ENCODE measurements at places on chromosomes 13 and 19.

- DNase-seq: no peak
Observed at GRCh38 chr13:101572456-101572855, 120.0 kb downstream of the ITGBL1 start.

DNA sequence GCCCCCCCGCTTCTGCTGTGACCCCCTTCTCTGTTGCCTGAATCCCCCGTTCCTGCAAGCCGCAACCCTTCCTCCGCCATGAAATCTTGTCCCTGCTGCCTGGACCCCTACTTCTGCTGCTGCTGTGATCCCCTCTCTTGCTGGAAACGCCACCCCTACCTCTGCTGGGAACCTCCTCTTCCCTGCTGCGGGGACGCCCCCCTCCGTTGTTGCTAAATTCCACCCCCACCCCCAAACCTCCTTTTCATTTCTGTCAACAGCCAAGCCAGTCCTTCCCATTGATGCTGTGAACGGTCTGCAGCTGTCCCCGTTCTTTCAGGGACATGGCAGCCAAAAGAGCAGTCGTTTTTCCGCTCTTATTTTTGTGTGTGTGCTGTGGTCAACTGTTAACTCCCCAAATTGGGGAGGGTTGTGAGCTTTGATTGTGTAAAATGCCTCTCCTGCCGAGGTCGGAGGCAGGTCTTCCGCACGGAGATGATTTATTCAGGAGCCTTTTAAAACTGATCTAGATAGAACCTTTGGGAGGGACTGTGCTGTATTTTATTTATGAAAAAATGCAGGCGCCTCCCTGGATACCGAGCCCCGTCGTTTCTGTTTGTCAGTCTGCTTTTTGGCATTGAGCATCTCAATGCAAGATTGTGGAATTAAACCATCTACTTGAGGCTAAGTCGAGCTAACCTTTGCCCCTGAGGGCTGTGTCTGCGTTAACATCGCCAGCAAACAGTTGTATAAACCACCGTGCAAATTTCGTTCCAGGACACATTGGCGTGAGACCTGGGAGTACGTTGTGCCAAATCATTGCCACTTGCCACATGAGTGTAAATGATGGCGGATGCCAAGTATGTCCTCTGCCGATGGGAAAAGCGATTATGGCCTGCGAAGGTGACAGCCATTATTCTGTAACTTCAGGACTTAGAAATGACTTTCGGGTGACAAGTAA lies 27.9 kb upstream of the NDUFS7 start:
- DNase-seq: no peak

DNA sequence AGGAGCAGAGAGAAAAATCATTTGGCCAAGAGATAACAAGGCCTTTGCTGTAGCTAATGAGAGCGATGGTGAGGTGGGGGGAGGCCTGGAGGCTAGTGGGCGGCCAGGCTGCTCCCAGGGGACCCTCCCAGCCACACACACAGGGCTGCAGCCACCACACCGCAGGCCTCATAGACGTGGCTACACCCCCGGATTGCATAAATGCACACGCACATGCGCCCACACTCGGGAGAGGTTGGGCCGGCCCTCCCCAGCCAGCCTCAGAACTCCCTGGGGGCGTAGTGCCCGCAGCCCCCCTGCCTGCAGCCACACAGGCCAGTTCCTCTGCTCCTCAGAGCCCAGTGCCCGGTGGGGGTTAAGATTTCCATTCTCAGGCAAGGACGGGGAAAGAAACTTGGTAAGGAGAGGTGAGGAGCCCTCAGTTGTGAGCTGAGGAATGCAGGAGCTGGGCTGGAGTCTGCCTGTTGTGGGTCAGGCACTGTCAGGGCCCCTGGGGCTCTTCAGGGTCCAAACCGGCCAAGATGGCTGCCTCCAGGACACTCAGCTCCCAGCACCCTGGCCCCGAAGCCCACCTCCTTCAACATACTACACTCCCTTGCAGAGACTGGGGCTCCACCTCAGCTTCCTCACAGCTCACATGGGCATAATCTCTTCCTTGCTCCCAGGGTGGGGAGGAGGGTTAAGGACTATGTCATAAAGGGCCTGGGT lies 8.0 kb downstream of the PTH2 start:
- DNase-seq: no peak

- DNase-seq: no peak
Observed at GRCh38 chr19:45385392-45386221, 15.2 kb upstream of the ERCC2 start.

- DNase-seq: no peak
Observed at GRCh38 chr13:81591528-81592220, 1250.7 kb upstream of the SPRY2 start.

- DNase-seq: peak; percentile 94
Observed at GRCh38 chr19:44608391-44608821, 5.0 kb upstream of the IGSF23 start.

- peak; percentile 52 for DNase-seq
Observed at GRCh38 chr13:75486146-75487062, 4.4 kb upstream of the TBC1D4 start.

GRCh38 chr19:19531951-19532805 lies 3.5 kb downstream of the YJEFN3 start:
- DNase-seq: peak; percentile 74

DNA sequence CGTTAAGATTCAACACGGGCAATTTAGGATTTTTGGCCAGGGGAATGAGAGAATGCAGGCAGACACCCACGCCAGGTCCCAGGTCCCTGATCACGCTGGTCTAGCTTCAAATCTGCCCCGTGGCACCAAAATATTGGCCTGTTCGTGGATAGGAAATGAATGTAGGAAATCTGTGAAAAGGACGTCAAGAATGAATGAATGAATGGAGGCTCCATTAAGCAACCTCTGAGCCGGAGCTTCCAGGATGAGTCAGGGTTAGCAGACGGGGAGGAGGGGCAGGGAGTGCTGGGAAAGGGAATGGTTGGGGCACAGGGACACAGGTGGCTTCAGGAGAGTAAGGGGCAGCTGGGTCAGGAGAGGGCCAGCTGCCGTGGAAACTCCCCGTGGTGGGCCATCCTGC lies 4.2 kb downstream of the SULT2B1 start:
- DNase-seq: peak; percentile 85

DNA sequence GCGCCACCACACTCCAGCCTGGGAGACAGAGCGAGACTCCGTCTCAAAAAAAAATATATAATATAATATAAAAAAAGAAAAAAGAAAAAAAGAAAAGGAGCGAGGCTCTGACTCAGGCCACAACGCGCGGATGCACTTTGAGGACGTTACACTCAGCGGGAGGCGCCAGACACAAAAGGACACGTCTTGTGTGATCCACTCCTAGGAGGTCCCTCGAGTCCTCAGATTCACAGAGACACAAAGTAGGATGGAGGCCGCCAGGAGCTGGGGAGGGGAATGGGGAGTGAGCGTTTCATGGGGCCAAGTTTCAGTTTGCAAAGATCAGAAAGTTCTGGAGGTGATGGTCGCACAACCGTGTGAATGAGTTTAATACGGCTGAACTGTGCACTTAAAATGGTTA lies 8.5 kb upstream of the ABHD17A start:
- DNase-seq: no peak

DNA sequence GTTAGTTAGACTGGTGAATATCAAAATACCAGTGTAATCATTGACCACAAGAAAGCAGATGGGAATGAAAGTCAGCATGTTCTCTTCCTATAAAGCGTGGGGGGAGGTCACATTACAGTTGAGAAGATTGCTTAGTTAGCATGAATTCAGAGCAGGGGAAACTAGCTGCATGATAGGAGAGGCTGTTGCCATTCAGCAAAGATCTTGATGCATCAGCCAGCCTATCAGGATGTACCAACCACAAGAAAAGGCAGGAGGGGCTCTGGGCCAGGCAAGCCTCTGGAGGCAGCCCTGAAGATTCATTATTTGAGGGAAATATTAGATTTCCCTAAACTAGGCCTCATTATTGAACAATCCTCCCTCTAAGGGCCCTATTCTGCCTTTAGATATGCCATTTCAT lies 5.0 kb upstream of the MTMR6 start:
- no peak for DNase-seq

- peak; percentile 73 for DNase-seq
Observed at GRCh38 chr13:48233889-48234488, 983 bp downstream of the ITM2B start.

DNA sequence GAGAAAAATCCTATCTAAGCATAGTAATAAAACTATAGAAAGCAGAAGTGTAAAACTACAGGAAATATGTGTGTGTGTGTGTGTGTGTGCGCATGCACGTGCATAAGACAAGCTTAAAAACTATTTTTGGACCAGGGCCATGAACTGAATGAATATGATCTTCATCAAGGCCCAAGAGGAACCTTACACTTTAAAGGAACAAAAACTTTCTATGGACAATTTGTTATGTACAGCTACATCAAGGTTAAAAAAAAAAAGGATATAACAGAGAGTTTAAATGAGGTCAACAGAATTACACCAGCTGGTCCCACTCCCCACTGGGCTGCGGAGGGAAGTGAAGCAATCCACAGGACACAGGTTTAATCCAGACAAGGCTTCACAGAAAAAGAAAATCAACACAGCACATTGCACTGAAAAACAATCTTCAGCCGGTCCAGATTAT lies 151.1 kb downstream of the LHFPL6 start:
- no peak for DNase-seq

DNA sequence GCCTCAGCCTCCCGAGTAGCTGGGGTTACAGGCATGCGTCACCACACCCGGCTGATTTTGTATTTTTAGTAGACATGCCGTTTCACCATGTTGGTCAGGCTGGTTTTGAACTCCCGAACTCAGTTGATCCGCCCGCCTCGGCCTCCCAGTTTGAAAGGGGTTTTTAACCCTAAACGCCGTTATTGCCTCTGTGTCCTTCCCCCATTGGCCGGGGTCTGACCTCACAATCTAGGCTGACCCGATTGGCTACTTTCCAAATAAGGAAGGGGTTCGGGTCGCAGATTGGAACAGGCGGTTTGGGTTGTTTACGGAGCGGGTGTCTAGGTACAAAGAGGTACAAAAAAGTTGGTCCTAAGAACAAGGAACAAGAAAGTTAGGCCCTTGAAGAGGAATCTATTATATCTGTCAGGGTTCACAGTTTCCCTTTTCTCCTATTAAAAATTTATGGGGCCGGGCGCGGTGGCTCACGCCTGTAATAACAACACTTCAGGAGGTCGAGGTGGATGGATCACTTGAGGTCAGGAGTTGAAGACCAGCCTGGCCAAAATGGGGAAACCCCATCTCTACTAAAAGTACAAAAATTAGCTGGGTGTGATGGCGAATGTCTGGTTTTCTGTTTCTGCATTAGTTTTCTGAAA lies 1.0 kb downstream of the ZNF253 start:
- DNase-seq: no peak

DNA sequence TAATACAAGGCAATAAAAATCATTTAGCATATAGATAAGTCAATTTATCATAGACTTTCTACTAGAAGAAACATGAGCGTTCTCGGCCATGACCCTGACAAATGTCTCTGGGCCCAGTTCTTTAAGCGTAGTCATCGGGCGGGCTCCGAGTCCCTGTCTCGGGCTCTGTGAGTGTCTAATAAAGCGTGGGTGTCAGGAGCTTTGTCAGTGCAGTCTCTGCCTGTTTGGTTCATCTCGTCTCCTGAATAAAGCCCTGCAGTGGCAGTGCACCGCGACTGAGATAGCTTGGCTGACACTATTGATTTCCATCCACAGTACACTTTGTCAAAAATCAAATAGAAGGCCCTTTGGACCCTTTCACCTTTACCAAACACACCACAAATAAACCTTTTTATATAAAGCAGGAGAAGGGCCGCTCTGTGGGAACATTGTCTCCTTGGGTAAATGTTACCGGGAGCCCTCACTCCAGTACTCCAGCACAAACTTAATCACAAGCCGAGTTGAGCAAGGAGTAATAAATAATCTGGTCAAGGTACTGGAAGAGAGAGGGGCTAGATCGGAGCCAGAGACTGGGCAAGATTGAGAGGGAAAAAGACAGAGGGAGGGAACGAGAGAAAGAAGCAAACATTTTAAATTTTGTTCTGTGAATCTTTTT lies 368.2 kb upstream of the TSHZ3 start:
- no peak for DNase-seq

GRCh38 chr19:28500296-28500695 lies 712.7 kb downstream of the UQCRFS1 start:
- DNase-seq: no peak

GRCh38 chr19:30426864-30427263 lies 54.7 kb downstream of the ZNF536 start:
- no peak for DNase-seq

GRCh38 chr19:9075064-9075949 lies 11.6 kb upstream of the OR1M1 start:
- DNase-seq: peak; percentile 90

GRCh38 chr13:78764665-78765064 lies 105.7 kb upstream of the OBI1 start:
- DNase-seq: no peak

DNA sequence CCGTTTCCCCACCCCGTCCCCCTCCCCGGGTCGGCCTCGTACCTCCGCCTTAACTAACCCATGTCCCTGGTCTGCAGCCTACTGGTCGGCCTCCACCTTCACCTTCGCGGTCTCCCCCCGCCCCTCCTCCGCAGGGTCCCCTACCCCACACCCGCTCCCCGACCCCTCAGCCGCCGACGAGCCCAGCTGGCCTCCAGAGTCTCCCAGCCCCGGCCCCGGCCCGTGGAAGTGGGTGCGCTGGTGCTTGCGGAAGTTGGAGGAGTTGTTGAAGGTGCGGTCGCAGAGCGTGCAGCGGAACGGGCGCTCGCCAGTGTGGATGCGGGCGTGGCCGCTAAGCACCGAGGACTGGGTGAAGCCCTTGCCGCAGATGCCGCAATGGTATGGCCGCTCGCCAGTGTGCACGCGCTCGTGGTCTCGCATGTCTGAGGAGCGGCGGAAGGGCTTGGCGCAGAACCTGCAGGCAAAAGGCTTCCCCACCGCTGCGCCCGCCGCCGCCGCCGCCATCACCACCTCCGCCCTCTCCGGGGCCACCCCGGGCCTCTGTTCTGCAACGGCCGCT lies 2.6 kb downstream of the ZNF784 start:
- DNase-seq: no peak

Measured in HT-29 (cell line).